AG09309 (cell line): ENCODE measurements at places on chromosomes 12 and 14.

GRCh38 chr12:106309671-106310505 is 7.4 kb downstream of the TCP11L2 start:
- peak; percentile 48 for DNase-seq

DNA sequence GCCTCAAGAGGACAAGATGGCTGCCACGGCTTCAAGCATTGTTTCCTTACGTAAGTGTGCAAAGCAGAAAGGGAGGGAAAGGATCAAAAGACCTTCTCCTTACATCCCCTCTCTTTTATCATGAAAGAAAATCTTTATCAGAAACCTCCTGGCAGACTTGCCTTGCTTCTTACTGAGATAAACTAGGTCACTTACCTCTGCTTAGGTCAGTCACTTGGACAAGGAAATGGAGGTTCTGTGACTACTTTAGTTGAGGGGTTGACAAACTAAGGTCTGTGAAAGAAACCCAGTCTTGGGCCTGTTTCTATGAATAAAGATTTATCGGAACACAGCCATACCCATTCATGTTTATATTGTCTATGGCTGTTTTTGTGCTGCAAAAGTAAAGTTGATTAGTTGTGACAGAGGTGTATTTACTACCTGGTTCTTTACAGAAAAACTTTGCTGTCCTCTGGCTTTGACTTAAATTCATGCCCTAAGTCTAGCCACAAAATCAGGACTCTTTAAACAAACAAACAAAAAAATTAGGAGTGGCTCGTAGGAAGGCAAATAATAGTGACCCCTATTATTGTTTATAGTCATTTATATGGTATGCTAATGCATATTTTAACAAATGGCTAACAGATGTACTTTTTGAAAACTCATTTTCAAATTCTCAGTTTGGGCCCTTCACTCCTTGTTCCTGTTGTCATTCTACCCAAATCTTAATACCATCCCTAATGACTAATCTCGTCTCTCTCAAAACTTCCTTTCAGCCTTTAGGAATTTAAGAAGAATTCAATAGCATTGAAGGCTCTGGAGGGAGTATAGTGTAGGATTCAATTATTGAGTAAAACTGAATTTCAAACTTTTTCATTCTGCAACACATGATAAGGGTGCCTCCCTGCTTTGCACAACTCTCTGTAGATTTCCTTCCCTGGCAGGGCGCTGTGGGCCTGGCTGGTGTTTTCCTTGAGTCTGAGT is 42.0 kb upstream of the ATP2B1 start:
- no peak for DNase-seq

DNA sequence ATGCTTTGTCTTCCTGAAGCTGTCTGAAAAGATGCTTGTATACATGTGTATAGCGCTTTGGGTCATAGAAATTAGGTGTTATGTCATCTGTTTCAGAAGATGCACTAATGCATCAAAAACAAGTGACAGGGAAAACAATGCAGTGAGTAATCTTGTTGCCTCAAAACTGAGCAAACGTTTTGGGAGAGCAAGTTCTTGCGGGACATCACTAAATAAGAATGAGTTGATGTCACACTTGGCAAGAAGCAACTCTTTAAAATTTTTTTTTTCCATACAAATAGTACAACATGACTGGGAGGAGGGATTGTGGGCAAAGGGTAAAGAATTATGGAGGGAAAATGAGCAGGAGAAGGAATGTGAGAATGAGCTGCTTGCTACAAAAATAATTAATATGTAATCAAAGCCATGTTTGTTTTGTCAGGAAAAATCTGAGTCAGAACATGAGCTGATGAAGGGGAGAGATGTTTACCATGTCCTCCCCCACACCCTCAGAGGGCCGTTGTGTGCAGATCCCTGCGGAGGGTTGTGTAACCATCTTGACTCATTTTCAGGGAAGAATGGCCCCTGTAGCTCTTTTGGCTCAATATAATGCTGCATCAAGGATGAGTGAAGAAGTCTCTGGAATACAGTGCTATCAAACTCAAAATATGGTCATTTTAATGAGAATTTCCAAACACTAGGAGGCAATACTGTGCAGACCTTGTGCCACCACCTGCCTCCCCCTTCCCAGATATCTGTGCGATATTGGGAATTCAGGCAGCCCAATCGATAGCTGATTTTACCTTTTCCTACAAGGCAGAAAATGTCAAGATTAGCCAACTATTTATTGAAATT is 41.4 kb downstream of the BORCS5 start:
- DNase-seq = peak; percentile 89

- no peak for DNase-seq
These were observed 24.4 kb upstream of the CCDC175 start for GRCh38 chr14:59601056-59601455.

- DNase-seq = no peak
These were observed 340.1 kb downstream of the BCL11B start for GRCh38 chr14:98931911-98932310.

- DNase-seq = peak; percentile 50
These were observed 122.0 kb downstream of the TMEM117 start for GRCh38 chr12:43957732-43958372.

DNA sequence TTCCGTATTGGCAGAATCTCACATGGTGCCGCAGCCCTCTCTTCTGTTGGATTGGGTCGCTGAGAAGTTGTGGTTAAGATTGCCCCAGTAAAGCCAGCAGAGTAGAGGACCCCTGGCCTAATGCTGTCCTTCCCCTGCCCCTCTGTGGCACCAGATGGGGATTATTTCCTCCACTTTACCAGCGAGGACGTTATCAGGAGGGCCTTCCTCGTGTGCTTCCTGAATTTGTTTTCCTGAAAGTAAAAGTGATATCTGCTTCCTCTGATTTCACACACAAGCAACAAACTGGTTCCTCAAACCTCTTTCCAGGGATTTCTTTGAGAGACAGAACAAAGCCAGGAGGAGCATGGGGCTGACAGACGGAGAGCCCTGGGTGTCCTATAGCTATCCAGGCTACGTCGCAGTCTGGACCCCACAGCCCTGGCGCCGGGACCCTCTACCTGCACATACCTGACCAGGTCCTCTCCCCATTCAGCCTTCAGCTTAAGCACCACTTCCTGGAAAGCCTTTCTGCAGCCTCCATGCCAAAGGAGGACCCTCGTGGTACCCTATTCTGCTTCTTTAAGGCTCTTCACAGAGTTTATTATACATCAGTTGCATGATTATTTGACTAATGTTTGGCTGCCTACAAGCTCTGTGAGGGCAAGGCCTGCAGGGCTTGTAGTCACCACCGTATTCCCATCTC is 314.8 kb upstream of the FKBP4 start:
- DNase-seq = no peak
